ENCODE measurements at places on chromosomes 3 and 15.

DNA sequence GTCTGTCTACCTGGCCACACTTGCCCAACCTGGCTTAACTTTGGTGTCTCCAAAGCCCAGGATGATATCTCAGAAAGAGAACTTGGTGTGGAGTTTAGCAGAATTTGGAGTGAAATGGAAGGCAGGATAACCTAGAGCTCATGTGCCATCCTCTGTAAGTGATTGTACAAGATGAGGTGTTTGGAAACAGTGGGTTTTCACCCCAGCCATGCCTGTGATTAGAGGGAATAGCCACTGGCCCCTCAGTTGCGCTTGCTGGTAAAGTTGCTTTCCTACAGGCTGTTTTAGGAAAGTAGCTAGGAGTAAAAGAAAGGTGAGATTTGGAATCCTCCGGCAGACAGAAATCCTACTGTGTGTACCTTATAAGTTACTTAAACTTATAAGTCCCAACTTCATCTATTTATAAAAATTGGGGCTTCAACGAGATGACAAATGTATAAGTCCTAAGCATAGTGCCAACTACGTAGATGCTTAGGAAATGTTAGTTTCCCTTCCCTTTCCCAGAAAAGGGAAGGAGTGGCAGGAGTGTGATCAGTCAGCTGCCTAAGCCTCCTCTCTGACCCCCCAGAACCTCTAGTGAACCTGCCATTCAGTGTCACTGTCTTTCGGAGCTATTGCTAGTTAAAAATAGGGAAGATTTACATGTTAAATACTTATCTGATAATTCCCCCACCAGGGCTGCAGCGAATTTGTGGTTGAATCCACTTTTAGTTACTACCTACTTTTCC is 13.4 kb upstream of the BMF start:
- no peak for DNase-seq

GRCh38 chr3:119457246-119457645 is 6.2 kb downstream of the TMEM39A start:
- DNase-seq = no peak

- no peak for DNase-seq
Observed at GRCh38 chr3:97575742-97576141, 188.8 kb upstream of the ARL6 start.

DNA sequence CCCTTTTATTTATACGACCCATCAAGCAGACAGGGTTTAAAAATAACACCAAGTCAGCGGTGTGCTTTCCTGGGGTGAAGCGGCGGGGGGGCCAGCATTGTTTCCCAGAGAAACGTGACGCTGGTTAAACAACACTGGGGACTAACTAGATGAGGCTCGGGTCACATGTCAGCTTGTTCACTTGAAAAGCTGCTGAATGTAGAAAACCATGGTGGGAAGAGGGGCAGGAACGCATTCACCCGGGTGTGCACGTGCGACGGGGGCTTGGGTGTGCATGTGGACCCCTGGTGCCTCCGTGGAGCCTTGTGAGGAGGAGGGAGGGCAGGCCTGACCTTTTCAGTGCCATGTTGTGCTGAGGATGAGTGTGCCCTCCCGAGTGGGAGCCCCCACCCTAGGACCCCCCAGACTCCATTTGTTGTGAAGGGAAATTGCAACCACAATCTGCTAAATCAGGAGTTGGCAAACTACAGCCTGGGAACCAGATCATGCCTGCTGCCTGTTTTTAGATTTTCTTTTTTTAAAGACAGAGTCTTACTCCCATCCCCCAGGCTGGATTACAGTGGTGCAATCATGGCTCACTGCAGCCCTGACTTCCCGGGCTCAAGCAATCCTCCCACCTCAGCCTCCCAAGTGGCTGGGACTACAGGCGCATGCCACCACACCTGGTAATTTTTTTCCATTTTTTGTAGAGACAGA is 70.4 kb upstream of the CMTM7 start:
- no peak for DNase-seq

GRCh38 chr3:71254281-71255057 is 329.1 kb downstream of the FOXP1 start:
- DNase-seq = no peak

DNA sequence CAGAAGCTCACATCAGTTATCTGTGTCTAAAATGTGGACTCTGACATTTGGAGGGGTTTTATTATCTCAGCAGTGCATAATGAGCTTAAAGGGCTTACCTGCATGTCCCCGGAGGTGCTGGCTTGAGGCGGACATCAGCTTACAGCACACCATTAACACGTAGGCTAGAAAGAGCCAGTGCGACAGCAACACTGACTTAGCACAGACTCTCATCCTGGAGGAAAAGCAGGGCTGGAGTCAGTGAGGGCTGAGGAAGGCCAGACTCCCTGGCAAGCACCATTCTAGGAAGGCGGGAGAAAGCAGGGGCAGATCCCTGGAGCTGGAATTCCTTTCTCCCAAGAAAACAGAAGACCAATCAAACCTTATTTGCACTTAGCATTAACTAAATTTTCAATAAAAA is 51.7 kb downstream of the TAFA4 start:
- DNase-seq = no peak

- no peak for DNase-seq
Observed at GRCh38 chr3:132469326-132469725, 52.0 kb downstream of the DNAJC13 start.

DNA sequence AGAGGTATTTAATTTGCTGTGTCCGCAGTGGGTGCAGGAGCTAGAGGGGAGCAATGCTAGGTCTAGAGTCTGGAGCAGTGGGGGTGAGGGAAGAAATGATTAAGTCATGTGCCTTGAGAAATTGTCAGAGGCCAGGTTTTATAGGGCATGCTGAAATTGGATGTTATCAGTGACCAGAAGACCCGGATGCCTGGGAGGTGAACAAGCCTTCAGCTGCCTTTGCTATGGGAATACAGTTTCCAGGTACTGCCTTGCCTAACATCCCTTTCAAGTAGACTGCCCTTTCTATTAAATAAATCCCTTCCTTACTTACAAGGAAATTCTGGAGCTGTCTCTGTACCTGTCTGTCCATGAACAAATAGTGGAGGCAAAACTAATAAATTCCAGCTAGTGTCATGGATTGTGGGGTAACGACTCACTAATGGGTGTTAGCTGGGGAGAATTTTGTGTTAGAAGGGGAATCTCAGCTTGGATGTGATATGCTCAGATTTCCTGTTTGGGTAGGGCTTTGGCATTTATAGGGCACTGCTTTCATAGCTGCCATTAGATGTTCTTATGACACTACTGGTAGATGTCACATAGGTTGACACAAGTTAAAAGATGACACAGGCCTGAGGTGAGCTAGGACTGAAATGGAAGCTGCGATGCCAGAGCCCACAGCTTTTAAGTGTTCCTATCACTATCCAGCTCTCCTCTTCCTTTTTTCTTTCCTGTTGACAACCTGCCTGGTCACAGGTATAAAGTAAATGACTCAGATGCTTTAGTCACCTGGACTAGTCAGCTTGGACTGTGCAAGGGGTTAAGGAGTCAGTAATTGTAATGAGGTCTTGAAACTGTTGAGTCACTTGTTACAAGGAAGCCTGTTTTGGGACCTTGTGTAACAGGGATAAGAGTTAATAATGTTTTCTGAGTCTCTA is 21.3 kb downstream of the CHD2 start:
- peak; percentile 18 for DNase-seq

DNA sequence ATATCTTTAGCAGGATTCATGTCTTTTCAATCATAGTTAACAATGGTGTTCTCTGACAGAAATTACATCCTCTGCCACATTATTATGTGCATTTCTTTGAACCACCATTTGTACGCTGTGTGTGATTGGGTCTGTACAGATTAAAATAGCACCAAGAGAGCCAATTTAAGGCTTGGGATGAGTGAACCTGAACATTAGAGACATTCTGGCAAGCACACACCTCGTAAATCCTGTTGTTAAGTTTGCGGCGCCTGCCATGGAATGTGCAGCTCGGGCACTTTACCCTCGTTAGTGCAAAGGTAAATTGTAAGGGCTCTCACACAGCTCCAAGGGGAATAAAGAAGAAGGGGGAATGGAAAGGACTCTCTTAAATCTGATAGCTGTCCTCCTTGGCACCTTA is 482.4 kb upstream of the DPPA4 start:
- DNase-seq = no peak

- no peak for DNase-seq
Observed at GRCh38 chr3:5292512-5292911, 105.0 kb downstream of the EDEM1 start.

DNA sequence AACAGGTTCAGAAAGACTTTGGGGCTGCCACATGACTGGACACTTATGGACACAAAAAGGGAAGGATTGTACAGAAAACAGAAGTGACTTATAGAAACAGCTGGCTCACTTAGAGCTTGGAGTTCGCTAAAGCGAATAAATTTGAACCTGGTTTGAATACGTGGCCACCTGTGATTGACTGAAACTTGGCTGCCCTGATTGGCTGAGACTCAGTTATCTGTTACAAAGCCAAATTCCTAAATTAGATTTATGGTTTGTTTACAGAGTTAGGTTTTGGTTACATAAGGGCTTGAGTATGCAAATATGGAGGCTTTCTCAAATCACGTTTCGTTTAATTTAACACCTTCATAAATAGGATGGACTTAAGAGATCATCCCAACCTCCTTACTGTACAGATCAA is 270.2 kb downstream of the THSD4 start:
- no peak for DNase-seq

- peak; percentile 47 for DNase-seq
Observed at GRCh38 chr15:65638681-65639089, 16.9 kb downstream of the SLC24A1 start.

DNA sequence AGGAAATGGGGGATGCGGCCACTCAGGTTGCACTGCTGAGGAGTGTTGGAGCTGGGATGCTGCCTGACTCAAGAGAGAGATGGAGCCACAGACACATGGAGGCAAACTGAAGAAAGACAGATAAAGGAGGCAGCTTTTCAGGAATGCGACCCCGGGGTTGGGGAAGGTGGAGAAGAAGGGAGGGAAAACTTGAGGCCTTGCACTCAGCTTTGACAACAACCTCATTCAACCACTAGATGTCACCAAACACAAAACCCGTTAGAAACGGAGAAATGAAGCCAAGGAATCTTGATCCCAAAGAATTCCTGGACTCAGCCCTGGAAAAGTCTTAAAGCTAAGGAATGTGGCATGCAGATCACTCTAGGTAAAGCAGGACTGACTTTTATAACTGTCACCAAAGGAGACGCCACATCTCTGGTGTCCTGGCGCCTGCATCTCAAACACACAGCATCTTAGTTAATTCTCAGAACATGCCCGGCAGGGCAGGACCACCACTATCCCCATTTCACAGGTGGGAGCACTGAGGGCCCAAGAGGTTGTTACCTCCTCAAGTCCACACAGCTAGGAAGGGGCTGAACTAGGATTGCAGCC is 59.6 kb upstream of the LMCD1 start:
- no peak for DNase-seq

- no peak for DNase-seq
Observed at GRCh38 chr3:123444023-123444422, 4.9 kb downstream of the ADCY5 start.

Data from activated CD4-positive, alpha-beta T cell treated with anti-CD3 and anti-CD28 coated beads for 4 hours (primary cell).